ENCODE measurements at places on chromosomes 7 and 10.

DNA sequence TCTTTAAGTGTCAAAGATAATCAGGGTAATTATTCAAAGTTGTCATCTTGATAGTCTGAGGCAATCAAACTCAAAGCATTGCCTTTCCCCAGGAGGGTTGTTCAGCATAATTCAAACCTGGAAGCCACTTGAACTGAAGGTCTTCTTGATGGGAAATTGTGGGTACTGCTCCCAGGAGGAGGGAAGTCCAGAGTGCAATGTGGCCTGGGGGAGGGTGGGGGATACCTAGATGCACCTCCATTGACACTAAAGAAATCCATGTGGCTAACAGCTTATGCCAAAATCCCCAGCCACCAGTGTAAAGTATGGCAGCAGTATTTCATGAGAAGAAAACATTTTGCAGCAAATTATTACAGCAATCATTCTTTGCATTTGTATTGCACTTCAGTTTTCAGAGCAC lies 114.9 kb downstream of the STRA8 start:
- no peak for DNase-seq

DNA sequence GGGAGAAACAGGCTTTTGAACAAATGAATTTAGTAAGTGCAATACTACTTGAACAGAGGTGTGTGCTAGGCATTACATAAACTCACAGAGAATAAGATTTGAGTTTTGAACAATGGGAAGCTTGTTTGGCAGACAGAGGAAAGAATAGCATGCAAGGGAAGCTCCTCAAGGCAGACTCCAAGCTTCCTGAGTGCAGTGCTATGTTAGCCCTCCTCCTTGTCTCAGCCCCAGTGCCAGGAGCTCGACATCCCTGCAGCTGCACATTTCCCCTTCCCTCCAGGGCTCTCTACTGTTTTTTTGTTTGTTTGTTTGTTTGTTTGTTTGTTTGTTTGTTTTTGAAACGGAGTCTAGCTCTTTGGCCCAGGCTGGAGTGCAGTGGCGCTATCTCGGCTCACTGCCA lies 237.5 kb downstream of the IPMK start:
- no peak for DNase-seq

DNA sequence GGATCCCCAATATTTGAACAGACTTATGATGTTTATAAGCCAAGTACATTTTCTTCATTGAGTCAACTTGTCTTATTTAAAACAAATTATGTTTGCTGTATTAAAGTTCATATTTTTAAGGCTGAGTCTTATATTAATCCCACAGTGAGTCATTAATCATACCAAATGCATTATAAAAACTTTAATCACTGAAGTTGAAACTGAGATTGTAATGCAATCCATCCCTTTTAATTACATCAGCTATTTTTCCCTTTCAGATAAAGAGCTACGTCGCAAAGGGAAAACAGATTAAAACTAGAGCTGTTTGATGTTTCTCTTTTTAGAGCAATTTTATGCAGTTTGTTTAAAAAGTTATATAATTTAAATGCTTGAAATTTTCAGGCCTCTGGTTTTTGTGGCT lies 183.0 kb downstream of the ARID5B start:
- no peak for DNase-seq

GRCh38 chr7:16670021-16670420 lies 24.0 kb downstream of the BZW2 start:
- no peak for DNase-seq

DNA sequence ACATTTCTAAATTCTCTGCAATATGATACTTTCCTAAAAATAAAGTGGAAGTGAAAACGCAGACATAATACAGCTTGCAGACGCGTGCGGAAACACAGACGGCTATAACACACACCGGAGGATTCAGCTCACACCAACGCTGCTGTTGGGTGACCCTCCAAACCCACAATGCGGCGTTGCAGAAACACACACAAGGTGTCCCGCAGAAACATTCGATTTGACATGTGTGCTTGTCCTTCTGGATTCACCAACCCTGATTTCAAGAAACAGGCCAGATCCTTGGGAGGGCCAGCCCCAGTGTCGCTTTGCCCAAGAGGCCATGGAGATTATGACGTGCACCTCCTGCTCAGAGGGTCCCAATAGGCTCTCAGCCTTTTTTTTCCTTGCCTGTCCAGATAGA lies 136.7 kb upstream of the TCERG1L start:
- no peak for DNase-seq

DNA sequence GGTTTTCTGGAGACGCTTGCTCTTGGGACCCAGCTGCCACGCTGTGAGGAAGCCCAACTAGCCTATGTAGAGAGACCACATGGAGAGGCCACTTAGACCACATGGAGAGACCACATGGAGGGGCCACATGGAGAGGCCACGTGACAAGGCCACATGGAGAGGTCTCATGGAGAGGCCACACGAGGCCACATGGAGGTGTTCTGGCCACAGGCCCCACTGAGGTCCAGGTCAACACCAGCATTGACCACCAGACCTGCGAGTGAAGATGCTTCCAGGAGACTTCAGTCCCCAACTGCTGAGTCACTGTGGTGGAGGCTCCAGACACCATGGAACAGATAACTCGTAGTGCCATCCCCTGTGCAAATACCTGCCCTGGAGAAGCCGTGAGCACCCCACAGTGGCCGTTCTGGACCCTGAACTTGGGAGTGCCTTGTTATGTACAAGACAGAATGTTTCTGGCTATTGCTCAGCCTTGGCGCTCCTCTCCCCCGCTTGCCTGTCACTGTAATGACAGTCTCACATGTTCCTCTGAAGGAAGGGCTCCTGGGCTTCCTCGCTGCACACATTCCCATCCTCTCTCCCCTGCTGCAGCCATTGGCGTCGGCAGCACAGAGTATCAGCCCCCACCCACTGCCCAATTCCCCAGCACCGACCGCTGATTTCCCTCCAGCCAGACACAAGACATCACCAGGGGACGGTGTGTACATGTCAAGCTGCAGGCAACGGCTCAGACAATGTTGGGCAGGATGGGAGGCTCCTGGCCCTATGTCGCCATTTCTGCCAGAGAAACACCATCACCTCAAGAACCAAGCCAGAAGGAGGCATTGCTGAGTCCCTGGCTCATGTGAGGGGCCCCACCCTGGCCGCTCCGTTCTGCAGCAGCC lies 49.0 kb upstream of the TNRC18 start:
- DNase-seq, result no peak

DNA sequence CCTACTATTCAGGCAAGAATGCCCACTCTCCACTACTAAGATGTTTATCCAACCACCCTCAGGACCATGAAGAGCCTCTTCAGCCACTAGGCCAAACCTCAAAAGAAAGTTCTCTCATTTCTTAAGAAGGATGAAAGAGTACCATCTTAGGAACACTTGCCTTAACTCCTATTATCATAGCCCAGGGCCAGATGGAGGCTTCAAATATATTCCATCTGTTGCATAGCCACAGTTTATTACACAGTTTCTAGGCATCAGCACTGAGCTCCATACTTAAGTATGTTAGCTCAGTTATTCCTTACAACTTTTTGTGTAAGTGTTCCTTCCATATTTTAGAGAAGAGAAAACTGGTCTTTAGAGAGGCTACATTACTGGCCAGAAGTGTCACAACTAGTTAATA lies 37.4 kb upstream of the YAE1 start:
- no peak for DNase-seq

- DNase-seq, result no peak
These were observed 11.7 kb upstream of the TMEM106B start for GRCh38 chr7:12199363-12199762.

DNA sequence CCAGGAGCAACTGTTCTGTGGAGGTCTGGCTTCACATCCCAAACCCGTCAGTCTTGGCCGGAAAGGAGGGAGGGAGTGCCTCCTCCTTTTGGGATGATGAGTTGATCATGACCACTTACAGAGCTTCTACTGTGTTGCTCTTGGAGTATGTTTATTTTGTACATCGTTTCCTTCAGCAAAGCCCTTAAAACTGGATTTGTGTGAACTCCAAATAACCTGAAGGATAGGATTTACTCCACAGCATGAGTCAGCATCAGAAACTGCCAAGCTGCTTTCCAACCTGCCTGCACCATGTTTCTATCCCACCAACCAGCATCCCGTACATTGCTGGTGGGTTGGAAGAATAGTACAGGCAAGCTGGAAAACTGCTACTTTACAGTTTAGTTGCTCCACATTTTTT lies 3.5 kb downstream of the CCDC201 start:
- DNase-seq, result no peak

GRCh38 chr10:49160814-49161213 lies 27.0 kb upstream of the FAM170B start:
- no peak for DNase-seq

DNA sequence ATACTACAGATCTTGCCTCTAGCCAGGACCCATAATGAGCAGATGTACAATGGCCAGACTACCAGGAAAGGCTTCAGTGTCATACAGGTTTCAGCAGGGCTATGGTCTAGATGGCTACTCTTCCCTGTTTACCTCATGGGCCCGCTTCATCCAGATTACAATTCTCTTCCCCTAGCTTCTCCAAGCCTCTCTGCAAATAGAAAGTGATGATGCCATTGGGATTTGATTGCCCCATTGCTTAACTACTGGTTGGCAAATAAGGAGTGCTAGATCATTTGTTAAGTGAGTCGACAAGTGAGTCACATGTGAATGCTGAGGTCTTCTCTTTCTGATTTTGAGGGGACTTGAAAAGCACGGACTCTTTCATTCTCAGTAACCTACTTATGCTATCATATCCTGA lies 361.5 kb upstream of the LRRTM3 start:
- DNase-seq, result no peak

- DNase-seq, result no peak
These were observed 15.2 kb downstream of the ITPRIP start for GRCh38 chr10:104323085-104323484.

DNA sequence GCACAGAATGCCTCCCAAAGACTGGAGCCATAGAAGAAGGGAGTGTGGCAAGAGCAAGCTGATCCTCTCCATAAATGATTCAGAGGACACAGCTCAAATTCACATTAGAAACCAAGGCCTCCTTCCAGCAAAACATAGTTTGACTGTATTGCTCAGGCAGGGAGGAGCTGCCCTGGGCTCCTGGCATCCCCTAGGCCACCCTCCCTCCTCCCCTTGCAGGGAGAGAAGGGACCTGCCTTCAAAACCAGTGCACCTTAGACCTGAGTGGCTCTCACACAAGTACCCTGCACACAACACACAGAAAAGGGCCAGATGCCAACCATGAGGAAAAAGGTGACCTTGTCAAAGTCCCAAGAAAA lies 64.7 kb downstream of the CREB3L2 start:
- DNase-seq, result no peak

GRCh38 chr7:28298870-28299518 lies 113.3 kb upstream of the CREB5 start:
- no peak for DNase-seq

GRCh38 chr7:38123494-38123893 lies 54.6 kb upstream of the STARD3NL start:
- DNase-seq, result no peak

- no peak for DNase-seq
These were observed 39.3 kb upstream of the RSU1 start for GRCh38 chr10:16856567-16856966.

DNA sequence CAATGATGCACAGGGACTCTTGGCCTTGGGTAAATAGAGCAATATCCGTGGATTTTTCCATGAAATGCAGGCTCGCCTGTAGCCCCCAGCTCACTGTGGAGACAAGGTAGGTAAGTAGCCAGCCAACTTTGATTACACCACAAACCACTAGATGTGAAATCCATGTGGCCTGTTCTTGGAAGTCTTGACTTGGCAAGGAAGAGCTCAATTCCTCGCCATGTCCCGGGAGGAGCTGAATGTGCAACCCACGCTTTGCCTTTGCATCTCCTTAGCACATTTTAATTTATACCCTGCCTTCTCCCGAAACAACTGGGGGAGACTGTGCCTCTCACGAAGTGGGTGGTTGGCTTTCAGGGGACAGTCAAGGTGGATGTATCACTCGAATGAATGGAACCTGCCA lies 347.7 kb upstream of the MKI67 start:
- no peak for DNase-seq

DNA sequence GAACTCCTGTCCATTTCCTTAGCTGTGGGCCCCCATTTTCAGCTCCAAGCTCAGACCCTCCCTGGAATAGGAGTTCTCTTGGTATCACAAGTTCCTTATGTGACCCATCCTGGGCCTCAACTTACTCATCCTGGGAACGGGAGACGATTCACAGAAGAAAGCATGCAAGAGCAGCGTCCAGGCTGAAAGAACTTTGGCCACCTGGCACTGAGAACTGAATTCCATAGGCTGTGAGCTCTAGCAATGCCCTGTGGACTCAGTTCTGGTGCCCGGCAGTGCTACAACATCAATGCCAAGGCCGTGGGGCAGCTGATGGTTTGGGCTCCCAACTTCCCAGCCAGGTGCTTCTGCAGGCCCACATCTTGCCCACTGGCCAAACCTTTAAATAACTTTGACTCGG lies 3.9 kb upstream of the CUEDC2 start:
- DNase-seq, result no peak

GRCh38 chr10:97179311-97179710 lies 6.4 kb downstream of the SLIT1 start:
- DNase-seq, result no peak

GRCh38 chr10:21724687-21725367 lies 190.8 kb downstream of the MLLT10 start:
- no peak for DNase-seq

- DNase-seq, result no peak
These were observed 6.5 kb upstream of the PGAM2 start for GRCh38 chr7:44071726-44072363.

DNA sequence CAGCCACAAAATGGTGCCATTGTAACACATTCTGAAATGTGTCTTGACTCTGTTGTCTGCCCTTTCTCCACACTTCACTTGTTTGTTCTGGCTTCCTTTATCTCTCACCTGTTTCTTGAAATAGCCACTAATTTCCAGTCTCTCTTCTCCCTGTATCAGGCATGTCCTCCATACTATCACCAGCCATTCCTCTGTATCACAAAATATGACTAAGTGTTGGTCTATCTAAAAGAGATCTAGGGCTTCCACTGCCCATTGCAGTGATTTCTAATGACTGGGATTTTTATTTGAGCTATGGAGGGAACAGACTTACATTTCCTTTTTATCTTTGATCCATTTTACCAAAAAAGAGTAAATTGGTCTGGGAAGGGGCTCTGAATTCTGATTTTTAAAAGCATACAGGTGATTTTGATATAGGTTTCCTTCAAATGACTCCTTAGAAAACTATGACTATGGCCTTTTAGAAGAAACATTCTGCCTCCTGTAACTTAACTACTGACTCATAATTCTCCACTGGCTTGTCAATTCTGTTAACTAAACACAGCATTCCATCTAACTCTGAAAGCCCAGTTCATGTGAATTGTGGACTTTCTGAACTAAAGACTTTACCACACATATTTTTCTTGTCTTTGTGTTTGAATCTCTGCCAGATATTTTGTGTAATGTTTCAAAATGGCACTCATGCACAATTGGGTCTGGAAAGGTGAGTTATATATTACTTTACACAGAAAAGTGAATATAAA lies 1121.4 kb downstream of the XPNPEP1 start:
- DNase-seq, result no peak

GRCh38 chr10:76072384-76072783 lies 641.0 kb downstream of the LRMDA start:
- DNase-seq, result no peak

Measured in cortex of kidney (tissue), 1 donor.